ENCODE measurements at places on chromosomes 5 and 9.

GRCh38 chr5:5795074-5795771 lies 372.7 kb downstream of the ICE1 start:
- peak; percentile 71 for DNase-seq

- peak; percentile 63 for DNase-seq
Measured at GRCh38 chr5:82165740-82166530, 112.2 kb downstream of the RPS23 start.

DNA sequence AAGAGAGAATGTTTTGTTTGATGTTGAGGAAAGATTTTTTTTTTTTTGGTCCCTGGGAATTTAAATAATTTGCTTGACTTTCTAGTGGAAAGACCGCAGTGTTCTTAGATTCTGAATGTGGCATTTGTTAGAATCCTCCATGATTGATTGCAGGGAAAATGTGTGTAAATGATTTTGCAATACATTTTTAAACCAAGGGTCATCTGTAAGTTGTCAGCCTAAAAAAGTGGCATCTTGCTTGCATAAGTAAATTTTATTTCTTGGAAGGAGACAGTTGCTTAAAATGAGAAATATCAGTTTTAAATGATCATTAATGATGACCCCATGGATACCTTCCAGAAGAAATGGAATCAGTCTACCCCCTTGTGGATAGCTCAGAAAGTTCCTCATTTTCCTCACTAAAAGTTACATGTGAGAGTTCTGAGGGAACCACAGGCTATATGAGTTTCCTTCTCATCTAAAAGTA lies 105.1 kb upstream of the SLC25A48 start:
- DNase-seq: no peak

DNA sequence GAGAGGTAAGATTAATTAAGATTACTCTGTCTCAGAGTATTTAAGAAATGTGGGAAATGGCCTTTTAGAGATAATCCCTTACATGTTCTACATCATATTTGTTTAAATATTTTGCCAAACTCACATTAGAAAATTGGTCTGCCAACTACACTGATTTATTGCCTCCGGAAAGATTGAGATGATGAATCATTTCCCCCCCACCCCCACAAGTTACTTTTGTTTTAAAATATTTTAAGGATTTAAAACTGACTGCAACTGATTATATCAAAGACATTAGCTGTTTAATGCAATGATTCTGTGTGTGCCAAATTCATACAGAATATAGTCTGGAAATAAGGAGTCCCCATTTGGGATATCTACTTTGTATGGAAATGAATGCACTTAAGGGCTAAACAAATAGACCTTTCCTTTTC lies 674.4 kb downstream of the PRR16 start:
- no peak for DNase-seq

- DNase-seq: no peak
Measured at GRCh38 chr5:127812570-127812969, 109.4 kb downstream of the CCDC192 start.

DNA sequence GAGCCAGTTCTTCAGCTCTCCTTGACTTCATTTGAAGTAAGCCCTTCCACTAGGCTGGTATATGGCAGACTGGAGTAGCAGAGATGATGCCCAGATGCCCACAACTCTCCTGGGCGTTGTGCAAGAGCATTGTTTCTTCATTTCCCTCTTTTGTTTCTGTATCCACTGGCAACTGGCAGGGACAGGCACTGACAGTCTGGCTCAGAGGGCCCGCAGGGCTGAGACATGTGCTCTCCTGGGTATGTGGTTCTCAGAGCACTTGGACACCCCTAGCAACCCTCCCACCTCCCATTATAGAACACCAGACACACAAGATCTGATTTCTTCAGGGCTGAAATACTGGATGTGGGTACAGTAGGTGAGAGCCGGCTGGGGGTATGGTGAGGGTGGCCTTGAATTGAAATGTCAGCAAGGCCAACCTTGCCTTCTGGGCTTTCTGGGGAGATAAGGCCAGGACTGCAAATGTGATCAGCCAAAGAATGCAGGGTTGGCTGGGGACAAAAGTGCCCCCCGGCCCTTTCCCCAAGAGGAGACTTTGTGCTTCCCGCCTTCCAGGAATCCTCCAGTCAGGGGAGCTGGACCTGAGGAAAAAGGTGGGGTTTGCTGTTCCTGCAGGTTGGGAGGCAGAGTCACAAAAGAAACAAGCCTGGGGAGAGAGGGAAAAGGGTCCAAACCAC lies 28.6 kb upstream of the CTNNA1 start:
- DNase-seq: peak; percentile 71

DNA sequence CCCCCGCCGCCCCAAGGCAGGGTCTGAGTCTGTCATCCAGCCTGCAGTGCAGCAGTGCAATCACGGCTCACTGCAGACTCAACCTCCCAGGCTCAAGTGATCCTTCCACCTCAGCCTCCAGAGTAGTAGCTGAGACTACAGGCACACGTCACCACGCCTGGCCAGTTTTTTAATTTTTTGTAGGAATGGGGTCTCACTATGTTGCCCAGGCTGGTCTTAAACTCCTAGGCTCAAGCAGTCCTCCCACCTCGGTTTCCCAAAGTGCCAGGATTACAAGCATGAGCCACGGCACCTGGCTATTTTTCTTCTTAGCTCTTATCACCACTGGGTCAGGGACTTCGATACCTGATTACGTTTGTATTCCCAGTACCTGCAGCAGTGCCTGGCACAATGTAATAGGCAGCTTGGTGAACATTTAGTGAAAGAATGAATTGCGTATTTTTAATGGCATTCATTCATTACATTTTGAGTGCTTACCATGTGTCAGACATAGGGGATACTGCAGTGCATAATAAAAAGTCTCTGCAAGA lies 10.3 kb downstream of the LARP1 start:
- no peak for DNase-seq

GRCh38 chr5:125717209-125717608 lies 706.0 kb upstream of the GRAMD2B start:
- no peak for DNase-seq

DNA sequence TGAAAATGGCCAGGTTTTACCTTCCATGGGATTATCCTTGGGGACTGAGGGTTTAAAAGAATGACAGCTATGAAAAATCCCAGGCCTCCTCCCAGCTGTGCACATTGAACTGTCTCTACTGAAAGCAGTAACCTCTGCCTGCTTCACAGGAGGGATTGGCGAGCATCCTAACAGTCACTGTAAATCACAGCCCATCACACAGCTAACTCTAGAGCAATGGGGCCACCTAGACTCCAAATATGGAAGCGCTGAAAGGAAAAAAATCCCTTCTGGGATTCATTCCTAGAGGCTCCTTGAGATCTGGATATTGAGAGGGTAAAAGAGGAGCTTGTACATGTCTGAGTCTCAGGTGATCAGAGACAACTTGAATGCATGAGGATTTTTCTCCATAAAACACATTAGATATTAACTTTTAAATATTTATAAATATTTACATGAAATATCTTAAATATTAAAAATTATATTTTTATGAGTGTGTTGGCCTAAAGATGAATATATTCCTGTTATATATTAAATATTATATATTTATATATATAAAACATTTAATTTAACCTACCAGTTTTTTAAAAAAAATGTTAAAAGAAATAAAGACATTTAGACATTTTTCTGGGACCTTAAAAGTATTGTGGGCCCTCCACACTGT lies 133.8 kb upstream of the SLC24A2 start:
- DNase-seq: no peak

- no peak for DNase-seq
Measured at GRCh38 chr9:16029046-16029615, 476.3 kb downstream of the CCDC171 start.
